ENCODE measurements at places on chromosomes 11 and 22.

- DNase-seq = no peak
These were observed 13.4 kb downstream of the SYT13 start for GRCh38 chr11:45272701-45273100.

DNA sequence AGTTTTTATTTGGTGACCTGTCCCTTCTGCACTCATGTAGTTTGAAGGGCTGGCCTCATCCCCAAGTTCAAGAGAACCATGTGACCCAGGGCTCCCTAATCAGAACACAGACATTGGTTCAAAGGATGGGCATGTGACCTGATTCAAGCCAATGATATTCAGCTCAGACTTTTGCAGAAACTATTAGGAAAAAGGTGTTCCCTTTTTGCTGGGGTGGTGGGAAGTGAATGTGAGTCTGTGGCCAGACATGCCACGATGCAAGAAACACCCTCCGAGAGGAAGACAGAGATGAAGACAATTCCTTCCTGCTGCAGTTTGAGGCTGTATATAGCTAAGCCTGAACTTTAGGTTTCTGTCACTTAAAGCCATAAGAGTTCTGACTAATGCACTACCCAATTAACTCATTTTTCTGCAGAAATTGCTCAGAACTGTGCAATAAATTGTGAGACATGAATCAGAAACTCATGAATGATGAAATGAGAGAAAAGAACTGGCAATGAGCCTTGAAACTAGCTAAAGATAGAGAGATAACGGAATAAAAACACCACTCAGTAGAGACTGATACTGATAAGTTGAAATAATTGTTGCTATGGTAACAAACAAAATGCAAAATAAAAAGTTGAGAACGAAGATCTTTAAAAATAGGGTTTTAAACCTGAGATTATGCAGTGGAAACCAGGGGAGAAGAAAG, 9.2 kb upstream of the MAPK1 start:
- peak; percentile 24 for DNase-seq

DNA sequence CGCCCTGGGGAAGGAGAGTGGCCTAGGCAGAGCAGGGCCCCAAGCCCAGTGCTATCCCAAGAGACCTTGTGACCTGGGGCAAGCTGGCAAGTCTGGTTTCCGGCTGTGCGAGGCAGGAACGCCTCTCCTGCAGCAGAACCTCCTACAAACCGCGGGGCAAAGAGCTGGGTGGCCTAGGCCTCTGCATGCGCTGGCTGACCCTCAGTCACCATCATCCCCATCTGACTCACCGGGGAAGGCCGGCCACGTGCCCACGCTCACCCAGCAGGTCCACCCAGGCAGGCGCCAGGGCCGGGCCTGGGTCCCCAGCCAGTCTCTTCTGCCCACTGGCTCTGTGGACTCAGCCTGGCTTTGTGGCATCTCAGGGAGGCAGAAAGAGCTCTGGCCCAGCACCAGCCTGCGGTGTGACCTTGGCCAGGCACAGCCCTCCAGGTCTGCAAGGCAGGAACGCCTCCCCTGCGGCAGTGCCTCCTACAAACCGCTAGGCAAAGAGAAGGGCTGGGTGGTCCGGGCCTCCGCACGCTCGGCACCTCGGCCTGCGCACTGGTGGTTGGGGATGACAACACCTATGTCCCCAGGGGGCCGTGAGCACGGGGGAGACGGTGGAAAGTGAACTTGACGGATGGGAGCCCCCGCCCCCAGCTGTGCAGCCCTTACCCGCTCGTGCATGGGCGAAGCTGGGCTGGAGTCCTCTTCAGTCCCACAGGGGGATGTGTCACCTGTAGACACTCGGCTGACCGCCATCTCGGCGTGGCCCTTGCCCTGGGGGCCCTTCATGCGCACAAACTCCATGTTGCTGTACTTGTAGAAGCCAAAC, 38.2 kb downstream of the KIAA0930 start:
- DNase-seq = no peak

DNA sequence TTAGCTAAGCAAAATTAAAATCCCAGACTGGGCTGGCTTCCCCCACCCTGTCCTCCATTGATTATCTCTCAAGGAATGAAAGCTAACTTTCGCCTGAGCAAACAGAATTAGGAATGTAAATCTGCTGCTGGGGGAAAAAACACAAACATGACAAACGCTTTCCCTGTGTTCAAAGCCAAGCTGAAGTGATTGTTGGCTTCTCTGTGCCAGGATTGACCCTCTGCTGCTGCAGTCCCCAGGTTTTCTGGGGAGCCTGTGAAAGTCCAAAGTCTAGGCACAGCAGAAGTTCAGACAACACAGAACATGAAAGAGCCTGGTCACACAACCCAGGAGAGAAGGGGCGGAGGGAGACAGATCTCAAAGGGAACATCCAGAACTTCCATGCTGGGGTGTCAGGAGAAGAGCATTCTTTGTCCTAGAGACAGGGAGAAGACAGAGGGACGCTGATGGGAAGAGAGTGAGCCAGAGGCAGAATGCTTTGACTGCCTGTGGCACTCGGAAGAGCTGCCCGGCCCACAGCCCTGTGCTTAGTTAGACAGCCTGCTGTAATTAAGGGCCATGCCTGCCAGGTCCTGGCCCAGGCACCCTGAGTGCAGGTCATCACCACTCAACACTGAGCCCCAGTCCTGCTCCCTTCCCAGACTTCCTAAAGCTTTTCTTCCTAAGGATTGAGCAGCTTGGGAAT, 6.9 kb downstream of the PATZ1 start:
- no peak for DNase-seq

DNA sequence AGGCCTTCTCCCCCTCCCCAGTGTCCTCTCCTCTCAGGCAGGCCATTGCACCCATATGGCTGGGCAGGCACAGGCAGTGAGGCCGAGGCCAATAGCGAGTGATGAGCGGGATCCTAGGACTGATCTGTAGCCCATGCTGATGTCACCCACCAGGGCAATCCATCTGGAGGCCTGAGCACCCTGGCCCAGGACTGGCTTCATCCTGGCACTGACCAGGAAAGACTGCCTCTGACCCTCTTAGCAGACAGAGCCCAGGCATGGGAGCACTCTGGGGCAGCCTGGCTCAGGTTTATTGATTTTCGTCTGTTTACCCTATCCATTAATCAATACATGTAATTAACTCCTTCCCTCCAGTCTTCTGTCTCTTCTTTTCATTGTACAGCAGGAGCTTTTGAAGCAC, 5.1 kb upstream of the TIRAP start:
- no peak for DNase-seq

DNA sequence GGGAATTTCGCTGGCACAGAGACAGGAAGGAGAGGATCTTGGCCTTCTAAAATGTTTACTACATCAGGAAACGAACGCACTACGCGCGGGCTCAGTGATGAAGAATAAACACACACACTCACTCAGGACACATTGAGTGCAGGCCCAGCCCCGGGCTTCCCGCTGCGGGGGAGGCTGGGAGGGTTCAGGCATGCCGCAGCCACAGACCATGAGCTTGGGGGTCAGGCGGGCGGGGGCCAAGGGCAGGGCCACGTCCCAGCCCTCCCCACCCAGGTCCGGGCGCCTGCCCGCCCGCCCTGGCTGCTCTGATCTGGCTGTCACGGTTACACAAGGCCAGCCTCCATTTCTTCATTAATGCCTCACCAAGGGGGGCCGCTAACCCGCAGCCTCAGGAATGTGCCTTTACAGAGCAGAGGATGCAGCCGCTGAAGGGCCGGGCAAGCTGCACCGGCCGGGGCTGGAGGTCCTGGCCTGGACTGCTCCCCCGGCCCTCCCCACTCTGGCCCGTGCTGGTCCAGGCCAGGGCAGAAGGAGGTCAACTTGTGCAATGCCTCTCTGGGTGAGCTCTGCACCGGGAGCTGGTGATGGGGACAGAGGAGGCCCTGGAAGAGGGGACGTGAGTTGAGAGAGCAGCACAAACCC, 41.7 kb downstream of the IGF2 start:
- DNase-seq = no peak

GRCh38 chr22:20218326-20218872, 49.7 kb downstream of the RTN4R start:
- no peak for DNase-seq

DNA sequence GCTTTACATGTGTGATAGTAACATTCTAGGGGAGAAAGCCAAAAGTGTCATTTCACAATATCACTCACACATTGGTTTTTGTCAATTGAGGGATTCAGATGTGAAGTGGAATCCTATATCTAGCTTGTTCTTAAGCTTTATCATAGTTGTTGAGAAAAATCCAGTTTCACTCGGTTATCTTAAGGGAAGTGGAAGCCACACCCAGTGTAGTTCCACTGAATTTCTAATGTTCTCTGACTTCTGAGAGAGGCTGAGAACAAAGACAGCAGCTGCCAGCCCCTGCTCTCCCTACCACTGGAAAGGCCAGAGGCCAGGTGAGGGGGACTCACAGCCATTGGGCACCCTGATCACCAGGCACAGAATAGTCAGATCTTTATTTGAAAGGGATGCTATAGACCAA, 53.7 kb downstream of the THAP12 start:
- DNase-seq = no peak

- DNase-seq = no peak
These were observed 123.1 kb downstream of the MIAT start for GRCh38 chr22:26780521-26780920.

DNA sequence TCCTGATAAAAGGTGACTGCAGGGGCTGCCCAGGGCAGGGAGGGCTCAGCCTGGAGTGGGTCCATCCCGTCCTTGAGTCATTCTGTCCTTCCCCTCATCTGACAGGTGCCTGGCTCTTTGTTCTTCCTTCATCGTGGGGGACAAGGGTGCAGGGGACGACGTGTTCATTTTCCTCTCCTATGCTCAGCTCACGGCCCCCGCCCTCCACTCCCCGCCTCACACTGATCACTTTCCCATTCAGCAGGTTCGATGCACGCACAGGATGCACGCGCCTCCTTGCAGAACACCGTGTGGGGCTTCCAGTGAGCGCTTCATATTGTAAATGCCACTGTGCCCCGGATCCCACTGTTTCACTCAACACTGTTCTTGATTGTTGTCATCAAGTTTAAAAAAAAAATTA, 32.7 kb upstream of the SHANK2 start:
- DNase-seq = no peak

- peak; percentile 60 for DNase-seq
These were observed at the start of gene ESAM for GRCh38 chr11:124762105-124762623. TSS of gene ESAM (minus strand) at chr11:124762290. CDS start at chr11:124762154, 136 bp downstream.

DNA sequence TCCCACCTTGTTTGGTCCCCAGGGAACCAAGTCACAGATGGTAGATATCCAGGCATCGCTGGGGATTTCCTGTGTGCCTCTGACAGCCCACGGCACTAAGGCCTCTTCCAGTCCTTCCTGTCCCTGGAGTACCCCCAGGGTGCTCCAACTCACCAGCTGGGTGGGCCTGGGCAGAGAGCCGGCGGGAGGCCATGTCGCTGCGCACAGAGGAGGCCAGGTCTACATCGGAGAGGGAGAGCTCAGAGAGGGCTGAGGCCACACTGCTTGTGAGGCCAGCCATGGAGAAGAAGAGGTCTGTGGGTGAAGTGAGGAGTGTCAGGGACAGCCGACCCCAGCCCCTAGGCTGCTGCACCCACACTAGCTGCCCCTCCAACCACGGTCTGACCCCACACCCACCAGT, 5.3 kb downstream of the ATG2A start:
- no peak for DNase-seq

DNA sequence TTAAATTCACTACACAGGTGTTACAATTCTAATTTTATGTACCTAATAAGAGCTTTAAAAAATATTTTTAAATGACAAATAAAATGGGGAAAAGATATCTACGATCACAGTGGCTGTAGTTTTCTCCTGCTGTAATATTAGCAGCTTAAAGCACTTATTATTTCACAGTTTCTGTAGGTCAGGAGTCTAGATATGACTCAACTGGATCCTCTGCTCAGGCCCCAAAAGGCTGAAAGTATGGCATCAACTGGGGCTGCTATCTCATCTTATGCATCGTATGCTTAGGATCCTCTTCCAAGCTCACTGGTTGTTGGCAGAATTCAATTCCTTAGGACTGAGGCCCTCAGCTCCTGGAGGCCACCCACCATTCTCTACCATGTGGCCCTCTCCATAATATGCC, 12.8 kb downstream of the FBXO3 start:
- DNase-seq = no peak

- no peak for DNase-seq
These were observed 49.5 kb upstream of the WEE1 start for GRCh38 chr11:9524001-9524400.

- DNase-seq = no peak
These were observed 303.7 kb upstream of the ARHGAP42 start for GRCh38 chr11:100383357-100383865.

DNA sequence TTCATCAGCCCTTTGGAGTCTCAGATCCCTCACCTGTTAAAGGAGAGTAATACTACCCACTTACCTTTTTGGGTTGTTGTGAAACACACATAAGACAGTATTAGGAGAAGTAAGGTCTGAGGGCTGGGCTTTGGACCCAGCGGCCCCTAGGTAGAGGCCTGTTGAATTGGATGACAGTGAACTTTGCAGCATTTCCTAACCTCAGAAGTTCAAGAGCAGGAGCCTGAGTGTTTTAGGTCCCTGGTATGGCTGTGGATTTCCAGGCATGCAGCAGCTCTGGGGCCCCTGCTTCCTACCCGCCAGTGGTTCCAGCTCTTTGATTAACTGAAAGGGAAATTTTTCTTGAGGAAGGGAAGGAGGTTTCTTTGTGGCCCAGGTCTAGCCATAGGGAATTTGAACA, 58.9 kb downstream of the TEAD1 start:
- no peak for DNase-seq

GRCh38 chr11:67179892-67180490, 60.9 kb downstream of the KDM2A start:
- no peak for DNase-seq

GRCh38 chr11:7612056-7612660, 61.1 kb downstream of the CYB5R2 start:
- no peak for DNase-seq

- no peak for DNase-seq
These were observed 5.7 kb downstream of the POLR3H start for GRCh38 chr22:41538583-41538982.

DNA sequence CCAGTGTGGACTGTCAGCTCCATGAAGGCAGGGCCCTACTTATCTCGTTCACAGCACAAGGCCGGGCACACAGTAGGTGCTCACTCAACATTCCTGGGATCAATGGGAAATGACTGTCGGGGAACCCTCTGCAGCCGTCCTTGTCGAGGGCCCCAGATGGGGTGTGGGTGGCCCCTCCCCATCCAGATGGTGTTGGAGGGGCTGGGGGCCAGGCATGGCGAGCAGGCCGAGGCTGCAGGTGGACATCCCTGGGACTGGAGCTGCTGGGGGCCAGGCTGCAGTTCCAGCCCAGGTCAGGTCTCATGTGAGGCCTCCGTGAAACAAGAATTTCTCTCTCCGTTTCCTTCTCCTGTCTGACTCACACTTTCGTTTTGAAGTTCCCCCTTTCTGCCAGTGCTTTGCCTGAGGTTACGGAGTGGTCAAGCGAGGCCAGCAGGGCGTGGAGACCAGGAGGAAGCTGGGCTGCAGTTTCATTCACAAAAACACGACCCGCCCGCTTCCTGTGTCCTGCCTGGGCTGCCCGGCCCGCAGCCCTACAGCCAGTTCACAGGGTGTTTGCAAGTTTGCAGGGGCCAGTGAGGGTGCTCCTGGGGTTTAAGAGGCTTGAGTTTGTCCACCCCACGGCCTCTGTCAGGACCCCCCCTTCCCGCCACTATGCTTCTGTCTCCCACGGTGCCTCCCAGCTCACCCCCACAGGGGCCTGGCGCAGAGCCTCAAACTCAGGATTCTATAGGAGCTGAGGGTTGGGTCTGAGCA, 4.5 kb downstream of the MYEOV start:
- peak; percentile 16 for DNase-seq

GRCh38 chr11:68546555-68546954, 86.0 kb downstream of the PPP6R3 start:
- no peak for DNase-seq
